ENCODE measurements at places on chromosomes 12 and 14. TPM values are rescaled to one million over a fixed set of nuclear protein-coding genes. Genes with fewer than 3 reads are reported as not detected.

The PIWIL1 gene
- not detected for total RNA-seq

The PTGR2 gene
- total RNA-seq: 9.9 TPM

The STYK1 gene
- total RNA-seq: 0.11 TPM

The TRPV4 gene
- total RNA-seq: 0.08 TPM

The FUT8 gene
- total RNA-seq: 13.0 TPM

The RNF212B gene
- total RNA-seq: not detected

The MUCL1 gene
- total RNA-seq: not detected

The PAPLN gene
- total RNA-seq: 4.0 TPM

The TAS2R7 gene
- total RNA-seq: not detected

The MYO1A gene
- 0.10 TPM for total RNA-seq

The SMOC1 gene
- 18.1 TPM for total RNA-seq

The PPP2R5C gene
- total RNA-seq: 72.6 TPM

The TMEM117 gene
- 2.3 TPM for total RNA-seq

The FBXL14 gene
- 12.5 TPM for total RNA-seq

The OTX2 gene
- total RNA-seq: not detected

The TCHP gene
- total RNA-seq: 18.1 TPM

The TAS2R30 gene
- total RNA-seq: not detected

The RFX4 gene
- total RNA-seq: 0.07 TPM

The LRRC9 gene
- total RNA-seq: not detected

The COL2A1 gene
- 0.18 TPM for total RNA-seq

The GALNT16 gene
- total RNA-seq: 3.3 TPM

The LRRC10 gene
- not detected for total RNA-seq

The KIF26A gene
- total RNA-seq: 1.9 TPM

The RPL6 gene
- 2,095 TPM for total RNA-seq

The EIF2B1 gene
- total RNA-seq: 38.0 TPM

The PIANP gene
- total RNA-seq: 0.96 TPM

The DEGS2 gene
- 2.7 TPM for total RNA-seq

The GOLGA5 gene
- 30.9 TPM for total RNA-seq

The BRAP gene
- total RNA-seq: 13.8 TPM
